Activated CD4-positive, alpha-beta T cell treated with anti-CD3 and anti-CD28 coated beads, Interleukin-2, amount 50 U/mL, for 1 hour (primary cell): ENCODE measurements at places on chromosomes 13 and 19.

GRCh38 chr13:48978942-48979601, 3.4 kb downstream of the FNDC3A start:
- no peak for DNase-seq

- DNase-seq = no peak
Observed at GRCh38 chr19:31342926-31343325, 6.3 kb downstream of the TSHZ3 start.

DNA sequence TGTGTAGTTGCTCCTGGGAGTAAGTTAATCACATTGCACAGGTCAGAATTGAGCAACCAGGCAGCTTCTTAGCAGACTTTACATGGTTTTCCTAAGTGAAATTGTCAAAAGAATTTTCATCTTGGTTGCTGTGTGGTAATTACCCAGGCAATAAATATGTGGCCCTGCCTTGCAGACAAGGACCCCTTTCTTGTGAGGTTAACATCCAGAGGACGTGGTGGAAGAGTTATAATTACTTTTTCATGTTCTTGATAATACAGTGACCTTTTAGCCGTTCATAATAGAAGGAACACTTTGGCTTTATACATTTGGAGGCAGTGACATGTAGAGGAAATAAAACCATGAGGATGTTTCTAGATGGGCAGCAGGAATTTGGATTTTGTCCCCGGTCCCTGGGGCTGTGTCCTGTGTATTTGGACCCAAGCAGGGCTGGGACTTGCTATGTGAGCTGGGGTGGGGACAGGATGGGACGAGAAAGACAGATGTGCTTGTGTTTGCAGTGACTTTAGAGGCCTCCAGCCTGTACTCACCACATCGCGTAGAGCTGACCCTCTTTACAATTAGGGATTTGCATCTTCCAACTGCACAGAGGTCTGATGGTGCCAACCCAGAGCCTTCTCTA, 156.2 kb downstream of the STK24 start:
- no peak for DNase-seq

DNA sequence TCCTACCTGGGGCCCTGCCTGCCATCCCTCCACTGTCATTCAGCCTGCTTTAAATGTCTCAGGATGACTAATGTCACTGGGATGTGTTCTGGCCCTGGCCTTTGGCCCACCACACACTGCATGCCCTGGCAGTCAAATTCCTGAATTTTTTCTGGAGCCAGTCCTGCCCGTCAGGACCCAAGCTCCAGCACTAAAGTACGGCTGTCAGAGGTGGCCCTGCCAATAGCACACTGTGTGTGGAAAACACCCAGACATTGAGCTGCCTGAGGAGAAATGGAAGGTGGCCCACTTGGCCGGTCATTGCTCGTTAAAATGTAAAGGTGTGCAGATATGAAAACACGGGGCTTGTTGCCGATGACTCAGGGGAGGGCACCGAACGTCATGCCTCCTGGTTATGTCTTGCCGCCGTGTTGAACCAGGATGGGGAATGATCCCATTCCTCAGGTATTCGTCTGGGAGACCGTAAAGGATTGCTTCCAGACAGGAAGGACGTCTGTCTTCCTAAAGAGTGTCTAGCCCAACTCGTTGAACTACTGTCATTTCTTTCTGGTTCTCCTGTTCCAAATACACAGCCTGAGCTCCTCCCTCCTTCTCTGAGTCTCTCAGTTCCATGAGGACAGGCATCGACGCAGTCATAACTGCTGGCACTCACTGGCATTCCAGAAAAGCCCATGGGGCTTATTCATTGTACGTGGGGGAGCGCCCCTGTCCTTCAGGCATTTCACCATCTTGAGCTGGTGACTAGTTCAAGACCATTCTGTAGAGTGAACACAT, 40.6 kb downstream of the COL4A2 start:
- no peak for DNase-seq

DNA sequence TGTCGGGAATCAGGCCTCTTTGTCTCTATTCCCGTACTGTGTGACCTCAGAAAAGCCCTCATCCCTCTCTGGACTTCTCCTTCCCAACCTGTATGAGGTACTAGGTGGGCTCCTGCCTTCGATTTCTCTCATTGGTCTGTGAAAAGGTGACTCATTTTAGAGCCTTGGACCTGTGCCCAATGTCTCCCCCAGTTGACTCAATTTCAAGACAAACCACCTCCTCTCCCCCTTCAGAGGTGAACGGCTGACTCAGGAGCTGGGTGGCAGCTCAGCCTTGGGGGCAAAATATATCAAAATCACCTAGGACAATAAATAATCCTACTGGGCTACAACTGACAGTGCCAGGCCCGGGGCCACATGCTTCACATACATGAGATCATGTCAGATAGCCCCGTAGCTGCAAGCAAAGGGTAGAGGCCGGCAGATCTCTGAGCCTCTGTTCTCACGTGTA, 630 bp downstream of the COQ8B start:
- DNase-seq = peak; percentile 60

GRCh38 chr13:73162912-73163911, 104.4 kb downstream of the KLF5 start:
- DNase-seq = no peak

DNA sequence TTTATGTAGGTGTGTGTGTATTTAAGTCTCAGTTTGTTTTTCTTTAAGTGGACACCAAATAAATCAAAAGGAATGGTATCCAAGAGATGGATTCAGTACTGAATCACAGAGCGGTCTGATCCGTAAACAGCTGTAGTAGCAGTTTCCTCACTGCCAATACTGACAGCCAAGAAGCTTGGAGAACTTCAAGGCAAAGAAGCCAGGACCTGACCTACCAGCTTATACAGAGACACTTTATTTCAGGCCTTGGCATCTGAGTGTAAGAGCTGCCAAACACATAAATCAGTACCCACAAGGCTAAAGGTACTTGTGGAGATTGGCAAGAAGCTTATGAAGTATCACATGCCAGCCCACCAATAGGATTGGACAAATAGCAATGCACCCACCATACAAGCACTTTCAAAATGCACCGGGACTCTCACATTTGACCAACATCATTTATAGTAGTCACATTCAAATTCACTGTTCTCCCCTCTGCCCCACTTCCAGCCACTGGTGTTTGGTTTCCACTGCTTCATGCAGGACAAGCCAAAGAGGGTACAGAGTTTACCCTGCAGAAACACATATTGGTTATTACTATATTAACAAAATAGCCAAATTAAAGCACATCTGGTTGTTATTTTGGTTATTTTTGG, 357.9 kb downstream of the KLF12 start:
- no peak for DNase-seq

GRCh38 chr13:72959643-72960042, 99.2 kb upstream of the KLF5 start:
- no peak for DNase-seq

DNA sequence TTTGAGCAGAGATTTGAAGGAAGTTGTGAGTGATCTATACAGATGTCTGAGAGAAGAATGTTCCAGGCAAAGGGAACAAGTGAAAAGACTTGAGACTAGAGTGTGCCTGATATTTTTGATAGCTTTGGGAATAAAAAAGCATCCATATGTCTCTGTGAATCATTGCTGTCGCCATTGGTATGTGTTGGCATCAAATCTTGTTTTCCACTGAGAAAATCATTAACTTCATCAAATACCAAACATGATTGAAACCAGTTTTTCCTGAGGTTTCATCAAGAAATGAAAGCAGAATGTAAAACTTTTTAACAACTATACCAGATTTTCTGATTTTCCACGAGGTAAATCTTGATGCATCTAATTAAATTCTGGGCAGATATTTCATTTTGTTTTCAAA, 862.6 kb downstream of the DIAPH3 start:
- no peak for DNase-seq

DNA sequence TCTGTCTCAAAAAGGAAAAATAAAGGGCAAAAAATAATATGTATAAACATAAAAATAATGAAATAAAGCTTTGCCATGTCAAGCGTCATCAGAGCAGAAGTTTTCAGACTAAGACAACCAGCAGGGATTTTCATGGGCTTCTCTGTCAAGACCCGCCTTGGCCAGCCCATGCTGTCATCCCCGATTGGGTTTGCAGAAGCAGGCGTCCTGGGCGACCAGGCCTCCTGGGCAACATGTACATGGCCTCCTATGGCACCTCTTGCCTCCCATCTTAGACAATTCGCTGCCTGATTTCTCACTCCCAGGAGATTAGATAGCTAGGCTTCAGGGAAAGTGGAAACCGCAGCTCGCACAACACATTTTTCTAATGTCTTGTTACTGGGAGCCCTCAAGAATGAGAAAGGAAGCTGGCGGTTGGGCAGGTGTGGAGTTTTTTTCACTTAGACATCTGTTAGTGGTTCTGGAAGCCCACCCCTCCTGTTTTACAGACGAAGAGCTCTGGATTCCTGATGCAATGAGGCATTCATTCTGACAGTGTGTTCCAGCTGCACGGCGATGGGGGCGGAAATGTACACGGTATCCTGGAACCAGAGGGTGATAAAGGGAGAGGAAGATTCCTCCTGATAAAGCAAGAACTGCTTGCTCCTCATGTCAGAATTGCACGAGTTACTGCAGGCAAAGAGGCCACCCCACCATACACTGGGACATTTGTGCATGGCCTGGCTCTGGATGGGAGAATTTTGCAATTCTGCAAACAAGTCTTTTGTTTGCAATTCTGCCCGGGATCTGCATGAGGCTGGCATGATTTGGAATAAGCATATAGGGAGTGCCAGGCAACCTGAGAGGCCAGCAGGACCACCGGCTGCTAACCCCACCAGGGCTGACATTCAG, 47.4 kb upstream of the KATNAL1 start:
- no peak for DNase-seq
